ENCODE measurements at places on chromosomes 6 and 20.

GRCh38 chr20:53635221-53635620 lies 41.6 kb upstream of the ZNF217 start:
- DNase-seq: no peak

DNA sequence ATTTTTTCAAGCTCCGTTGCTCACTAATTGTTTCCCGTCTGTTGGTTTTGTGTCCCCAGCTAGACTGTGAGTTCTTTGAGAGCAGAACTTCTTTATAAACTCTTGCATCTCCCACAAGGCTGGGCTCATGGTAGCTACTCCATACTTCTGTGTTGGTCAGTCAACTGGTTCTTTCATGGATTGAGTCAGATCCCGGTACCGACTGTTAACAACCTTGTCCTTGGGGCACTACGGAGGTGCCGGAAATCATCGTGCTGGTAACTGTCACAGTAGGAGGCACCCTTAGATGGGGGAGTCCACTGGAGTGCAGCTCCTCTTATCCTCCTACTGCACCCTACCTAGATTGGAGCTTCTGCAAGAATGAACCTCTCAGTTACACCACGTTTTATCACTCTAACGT lies 8.6 kb upstream of the STX16 start:
- DNase-seq: no peak

- DNase-seq: no peak
Measured at GRCh38 chr6:138089325-138089724, 17.9 kb downstream of the PERP start.

- DNase-seq: peak; percentile 17
Measured at GRCh38 chr6:105519954-105520353, 117.1 kb upstream of the PREP start.

DNA sequence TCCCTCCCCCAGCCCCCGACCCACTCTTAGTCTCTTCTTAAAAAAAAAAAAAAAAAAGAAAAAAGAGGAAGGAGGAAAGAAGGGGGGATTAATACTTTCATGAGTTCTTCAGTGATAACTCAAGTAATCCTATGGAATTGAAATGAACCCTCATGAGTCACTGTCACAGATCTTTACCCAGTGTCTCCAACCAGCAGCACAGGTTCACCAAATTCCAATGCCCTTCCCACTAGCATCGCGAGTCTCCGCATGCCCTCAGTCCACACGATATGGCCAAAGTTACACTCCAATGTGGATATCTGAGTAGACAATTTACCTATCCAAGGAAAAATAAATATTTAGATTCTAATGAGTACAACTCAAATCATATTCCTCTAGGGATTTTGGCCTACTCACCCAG lies 74.5 kb downstream of the MDN1 start:
- no peak for DNase-seq

DNA sequence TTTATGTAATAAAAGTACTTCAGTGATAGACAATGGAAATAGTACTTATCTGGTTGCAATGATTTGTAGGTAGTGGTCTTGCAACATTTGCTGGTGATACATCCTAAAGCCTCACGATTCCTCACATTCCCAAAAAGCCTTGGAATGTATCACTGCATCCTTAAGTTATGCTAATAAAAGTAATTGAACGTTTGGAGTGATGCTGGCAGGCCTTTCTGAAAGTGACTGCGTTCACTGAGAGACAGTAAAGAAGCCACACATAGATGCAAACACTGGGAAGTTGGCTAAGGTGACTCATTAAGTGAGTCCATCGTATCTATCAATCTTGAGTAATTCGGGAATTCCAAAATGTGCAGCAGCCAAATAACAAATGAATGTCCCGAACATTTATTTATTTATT lies 444.1 kb upstream of the SOX4 start:
- DNase-seq: no peak

DNA sequence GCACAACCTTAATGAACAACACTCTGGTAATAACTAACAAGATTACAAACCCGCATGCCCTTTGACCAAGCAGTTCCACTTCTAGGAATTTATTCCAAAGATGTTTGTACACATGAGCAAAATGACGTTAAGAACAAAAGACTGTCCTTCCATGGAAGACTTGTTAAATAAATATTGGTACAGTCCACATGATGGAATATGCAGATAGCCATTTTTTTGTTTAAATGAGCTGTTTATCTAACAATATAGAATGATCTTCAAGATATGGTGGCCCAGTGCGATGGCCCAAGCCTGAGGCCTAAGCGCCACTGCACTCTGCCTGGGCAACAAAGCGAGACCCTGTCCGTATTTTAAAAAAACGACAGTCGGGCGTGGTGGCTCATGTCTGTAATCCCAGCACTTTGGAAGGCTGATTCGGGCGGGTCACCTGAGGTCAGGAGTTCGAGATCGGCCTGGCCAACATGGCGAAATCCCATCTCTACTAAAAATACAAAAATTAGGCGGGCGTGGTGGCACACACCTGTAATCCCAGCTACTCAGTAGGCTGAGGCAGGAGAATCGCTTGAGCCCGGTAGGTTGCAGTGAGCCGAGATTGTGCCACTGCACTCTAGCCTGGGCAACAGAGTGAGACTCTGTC lies 7.4 kb upstream of the AHCY start:
- peak; percentile 39 for DNase-seq

DNA sequence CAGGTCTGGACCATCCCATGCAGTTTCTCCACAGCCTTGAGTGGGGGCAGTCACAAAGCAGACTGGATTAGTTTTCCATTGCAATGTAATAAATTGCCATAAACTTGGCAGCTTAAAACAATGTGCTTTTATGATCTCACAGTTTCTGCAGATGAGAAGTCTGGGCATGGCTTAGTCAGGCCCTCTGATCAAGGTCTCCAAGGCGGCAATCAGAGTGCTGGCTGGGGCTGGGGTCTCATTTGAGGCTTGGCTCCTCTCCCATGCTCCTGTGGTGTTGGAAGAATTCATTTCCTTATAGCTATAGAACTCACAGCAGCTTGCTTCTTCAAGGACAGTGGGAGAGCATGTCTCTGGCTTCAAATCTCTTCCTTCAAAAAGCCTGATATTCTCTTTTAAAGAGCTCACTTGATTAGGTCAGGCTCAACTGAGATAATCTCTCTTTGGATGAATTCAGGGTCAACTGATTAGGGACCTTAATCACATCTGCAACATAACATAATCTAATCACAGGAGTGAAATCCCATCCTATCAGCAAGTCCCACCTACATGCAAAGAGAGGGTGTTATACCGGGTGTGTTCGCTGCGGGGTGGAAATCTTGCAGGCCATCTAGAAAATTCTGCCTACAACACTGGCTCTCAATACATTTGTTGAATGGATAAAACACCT lies 77.4 kb upstream of the SULF2 start:
- no peak for DNase-seq

DNA sequence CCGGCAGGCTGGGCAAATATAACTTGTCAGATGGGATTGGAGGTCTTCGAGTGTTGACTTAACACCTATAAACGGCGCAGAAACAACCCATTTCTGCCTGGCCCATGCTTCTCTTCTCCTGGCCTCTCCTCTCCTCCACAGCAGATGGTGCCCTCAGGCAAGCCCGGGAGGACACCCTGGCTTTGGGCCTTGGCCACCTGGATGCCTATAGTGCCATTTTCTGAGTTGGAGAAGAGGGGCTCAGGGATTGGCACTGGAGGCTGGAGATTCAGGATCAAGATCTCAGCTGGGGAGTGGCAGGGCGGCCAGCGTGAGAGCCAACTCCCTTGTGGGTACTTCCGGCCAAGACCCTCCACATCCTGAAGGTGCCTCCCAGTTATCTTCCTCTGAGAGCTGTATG lies 211.9 kb upstream of the PMEPA1 start:
- no peak for DNase-seq

- DNase-seq: no peak
Measured at GRCh38 chr6:39260456-39260855, 31.2 kb upstream of the KCNK5 start.
